NCI-H1930 (cell line): ENCODE measurements at places on chromosomes 1 and 21.
A peak's percentile ranks its signal among the peaks of the same experiment; 100 is the strongest.

- no peak for DNase-seq
These were observed 38.2 kb upstream of the RIPK4 start for GRCh38 chr21:41805038-41805437.

- DNase-seq, result no peak
These were observed 1302.1 kb upstream of the ADGRL2 start for GRCh38 chr1:80498673-80499072.

DNA sequence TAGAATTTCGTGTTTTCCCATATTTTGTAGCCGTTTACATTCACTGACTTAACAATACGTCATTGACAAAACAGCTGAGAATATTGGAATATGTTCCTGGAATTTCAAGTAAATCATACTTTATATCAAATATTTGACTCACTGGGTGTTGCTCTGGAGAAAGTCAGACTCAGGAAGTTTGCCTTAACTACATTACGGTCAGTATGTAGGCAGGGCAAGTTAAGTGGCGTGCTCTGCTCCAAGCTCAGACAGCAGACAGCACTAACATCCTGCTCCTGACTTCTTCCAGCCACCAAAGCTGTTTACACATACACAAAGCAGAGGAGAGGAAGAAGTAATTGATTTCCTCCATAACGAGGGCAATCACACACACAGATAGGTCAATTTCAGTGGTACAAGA lies 414.6 kb downstream of the LRRIQ3 start:
- DNase-seq, result no peak

GRCh38 chr1:23522244-23522982 lies 8.6 kb downstream of the E2F2 start:
- DNase-seq, result no peak

DNA sequence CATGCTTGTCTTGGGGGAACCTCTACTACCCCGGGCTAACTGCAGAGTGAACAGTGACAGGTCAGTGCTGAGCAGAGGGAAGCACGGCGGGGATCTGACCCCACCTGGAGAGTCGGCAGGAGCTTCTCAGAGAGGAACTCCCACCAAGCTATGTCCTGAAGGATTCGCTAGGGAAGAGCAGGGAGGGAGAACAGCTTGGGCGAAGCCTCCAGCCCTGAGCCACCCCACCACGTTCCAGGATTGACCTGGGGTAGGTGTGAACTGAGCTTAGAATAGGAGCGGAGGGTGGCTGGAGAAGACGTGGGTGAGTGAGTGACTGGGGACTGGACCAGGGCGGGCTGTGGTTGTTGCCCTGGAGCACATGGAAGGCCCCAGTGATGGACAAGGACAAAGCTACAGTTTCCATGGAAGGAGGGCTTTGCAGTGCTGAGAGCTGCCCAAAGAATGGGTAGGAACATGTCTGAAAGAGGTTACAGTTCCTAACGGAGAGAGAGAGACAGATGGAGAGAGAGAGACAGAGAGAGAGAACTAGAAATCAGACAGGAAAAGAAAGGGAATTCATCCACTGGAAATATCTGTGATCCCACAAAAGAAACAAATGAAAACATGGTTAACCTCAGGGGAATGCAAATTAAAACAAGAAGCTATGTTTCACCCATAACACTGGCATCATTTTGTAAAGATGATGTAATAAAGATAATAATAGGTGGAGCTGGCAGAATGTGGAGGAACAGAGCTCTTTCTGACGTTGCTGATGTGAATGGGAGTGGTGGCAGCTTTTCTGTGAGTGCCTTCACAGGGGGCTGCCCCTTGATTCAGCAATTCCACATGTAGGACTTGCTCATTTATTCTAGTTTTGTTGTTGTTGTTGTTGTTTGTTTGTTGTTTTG lies 17.2 kb downstream of the BSND start:
- DNase-seq, result no peak

DNA sequence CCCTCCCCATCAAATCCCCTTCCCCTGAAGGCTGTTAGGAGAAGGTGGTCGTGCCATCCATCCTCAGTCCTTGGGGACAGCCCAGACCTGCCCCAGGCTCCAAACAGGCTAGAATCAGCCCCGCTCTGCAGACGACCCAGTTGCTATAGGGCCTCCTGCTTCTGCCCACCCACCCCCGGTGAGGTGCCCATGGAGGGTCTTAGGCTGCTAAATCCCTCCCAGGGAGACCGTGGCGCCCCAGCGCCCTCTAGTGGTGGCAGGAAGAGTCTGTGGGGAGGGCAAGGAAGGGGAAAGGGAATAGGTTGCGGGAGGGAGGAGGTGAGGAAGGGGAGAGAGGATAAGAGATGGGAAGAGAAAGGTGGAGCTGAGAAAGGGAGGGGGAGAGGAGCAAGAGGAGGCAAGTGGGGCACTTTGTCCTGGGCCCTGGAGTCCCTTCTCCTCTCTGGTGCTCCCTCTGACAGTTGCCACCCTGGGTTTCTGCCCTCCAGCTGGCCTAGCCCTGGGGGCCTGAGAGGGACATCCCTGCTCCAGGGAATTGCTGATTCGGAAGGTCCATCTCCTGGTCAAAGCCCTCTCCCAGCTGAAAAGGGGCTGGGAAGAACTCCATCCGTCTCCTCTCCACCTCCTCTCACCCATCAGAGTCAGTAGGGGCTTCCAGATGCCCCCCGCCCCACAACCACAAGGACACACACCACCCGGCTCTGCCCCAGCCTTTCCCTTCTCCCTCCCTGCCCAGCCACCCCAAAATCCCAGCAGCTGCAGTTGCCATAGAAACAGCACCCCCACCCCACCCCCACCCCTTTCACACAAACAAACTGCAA lies 55.4 kb downstream of the CAMK2N1 start:
- no peak for DNase-seq

DNA sequence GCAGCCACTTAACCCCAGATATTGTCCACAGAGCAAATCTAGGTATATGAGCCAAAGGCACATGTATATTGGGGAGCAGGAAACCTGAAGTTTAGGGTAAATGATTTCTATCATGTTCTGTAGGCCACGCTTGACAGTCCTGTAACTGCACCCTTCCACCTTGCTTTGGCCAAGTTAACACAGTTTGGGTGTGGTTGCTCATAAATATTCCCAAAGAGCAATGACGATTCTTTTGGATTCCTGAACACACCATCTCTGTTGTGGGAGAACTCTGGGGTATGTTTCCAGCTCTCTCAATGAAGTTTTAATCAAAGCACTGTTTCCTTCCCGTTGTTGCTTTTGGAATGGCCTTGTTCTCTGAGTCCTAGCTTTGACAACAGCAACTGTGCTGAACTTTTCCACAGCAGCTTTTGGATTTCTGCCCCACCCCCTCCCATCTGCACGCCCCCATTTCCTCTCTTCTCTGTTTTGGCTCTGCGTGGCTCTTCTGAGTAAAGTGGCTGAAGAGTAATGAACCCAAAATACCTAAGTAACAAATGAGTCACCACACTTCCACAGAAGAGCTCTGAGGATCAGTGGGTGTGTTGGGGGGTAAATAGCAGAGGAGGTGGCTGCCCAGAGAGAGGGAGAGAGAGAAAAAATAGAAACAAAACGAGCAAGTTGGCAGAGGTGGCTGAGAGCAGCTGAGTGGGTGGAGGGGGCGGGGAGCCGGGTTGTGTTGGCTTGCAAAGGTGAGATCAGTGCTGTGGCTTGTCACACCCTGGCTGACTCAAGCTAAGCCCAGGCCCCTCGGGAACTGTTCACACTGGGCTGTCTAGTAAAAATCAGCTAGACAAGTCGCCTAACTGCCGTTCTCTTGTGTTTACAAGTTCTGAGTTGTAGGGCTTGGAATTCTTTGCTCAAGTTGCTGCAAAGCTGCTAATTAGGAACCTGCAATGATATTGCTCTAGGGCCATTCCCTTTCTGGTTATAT lies 26.9 kb upstream of the RAP1A start:
- no peak for DNase-seq

DNA sequence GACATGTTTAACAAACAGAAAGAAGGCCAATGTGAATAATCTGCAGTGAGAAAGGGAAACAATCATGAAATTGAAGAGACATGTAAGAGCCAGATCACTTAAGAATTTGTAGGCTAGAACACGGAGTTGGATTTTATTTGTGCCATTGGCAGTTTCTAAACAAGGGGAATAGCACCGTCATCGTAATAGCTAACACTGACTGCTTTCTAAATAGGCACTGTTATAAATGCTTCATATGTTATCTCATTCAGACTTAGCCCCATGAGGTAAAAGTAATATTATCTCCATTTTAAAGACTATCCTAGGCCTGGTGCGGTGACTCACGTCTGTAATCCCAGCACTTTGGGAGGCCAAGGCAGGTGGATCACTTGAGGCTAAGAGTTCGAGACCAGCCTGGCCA lies 12.1 kb downstream of the C1orf185 start:
- DNase-seq, result no peak

DNA sequence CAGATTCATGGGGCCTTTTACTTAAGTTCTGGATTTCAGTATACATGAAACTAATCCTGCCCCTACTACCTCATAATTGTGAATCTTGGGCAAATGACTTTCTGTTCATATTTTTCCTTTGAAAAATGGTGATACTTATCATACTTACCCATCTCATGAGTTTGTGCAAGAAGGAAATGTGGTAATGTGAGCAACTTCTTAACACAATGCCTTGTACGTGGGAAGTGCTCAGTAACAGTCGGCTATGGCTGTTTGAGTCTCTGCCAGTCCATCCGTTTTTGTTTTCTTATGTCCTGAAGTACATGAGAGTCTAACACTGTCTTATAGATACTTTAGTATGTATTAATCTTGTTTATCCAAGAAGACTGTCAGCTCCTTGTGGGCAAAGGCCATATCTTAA lies 86.5 kb downstream of the PATJ start:
- no peak for DNase-seq

DNA sequence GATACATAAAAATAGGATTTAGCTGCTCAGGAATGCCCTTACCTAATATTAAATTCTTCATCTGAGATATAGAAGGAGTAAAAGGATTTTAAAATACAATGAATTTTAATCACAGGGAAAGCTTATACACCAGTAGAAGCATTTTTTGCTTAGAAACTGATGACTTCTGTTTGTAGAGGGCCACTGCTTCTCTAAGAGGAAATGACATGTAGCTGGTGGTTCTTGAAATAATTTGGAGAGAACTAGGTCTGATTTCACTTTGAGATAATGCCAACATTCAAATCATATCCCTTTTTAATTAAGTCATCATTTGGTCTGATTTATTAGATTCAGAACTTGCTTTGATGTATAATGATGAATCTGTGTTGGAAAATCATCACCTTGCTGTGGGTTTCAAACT lies 166.6 kb upstream of the SGIP1 start:
- no peak for DNase-seq

- no peak for DNase-seq
These were observed 701.0 kb downstream of the PTPRU start for GRCh38 chr1:29937356-29937755.

GRCh38 chr1:209883341-209883971 lies 54.6 kb upstream of the SYT14 start:
- no peak for DNase-seq

- peak; percentile 33 for DNase-seq
These were observed 17.9 kb downstream of the MTX1 start for GRCh38 chr1:155226188-155226909.

DNA sequence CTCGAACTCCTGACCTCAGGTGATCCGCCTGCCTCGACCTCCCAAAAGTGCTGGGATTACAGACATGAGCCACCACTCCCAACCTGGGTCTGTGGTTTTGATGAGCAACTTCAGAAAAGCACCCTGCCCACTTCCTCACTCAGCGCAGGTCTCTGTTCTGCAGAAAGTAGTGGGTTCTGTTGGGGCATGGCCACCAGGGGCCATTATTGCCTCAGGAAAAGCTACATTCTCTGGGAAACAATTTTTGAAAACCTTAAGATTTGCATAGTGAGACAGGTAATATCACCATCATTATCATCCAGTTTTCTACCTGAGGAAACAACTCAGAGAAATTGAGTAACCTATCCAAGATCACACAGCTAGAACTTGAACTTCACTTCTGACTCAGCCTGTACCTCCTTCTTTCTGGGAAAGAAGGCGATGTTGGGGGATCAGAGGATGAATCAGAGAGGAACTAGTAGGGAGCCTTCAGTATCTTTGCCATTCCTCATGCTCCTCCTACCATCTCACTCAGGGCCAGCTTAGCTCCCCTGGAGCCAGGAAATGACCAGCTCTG lies 7.1 kb upstream of the NES start:
- no peak for DNase-seq
